ENCODE measurements at places on chromosomes 7 and 10.

DNA sequence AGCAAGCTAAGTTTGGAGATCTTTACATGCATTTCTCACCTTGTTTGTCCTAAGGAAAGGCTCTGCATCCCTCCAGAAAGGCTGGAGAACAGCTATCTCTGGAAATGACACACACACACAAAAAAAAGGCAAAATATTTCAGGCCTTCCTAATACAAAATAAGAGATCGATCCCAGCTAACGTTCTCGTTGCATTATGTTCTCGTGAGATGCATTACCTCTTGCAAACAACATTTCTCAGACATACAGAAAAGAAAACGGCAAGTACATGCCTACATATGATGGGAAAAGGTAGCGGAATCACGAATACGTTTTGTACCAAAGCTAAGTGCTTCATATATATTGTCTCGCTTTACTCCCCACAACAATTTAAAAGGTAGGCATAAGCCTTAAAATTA lies 488 bp downstream of the MTERF1 start:
- DNase-seq = no peak

GRCh38 chr7:153006452-153006851 lies 246.9 kb downstream of the ACTR3B start:
- no peak for DNase-seq

- DNase-seq = no peak
Measured at GRCh38 chr7:39587393-39587792, 21.2 kb downstream of the YAE1 start.

DNA sequence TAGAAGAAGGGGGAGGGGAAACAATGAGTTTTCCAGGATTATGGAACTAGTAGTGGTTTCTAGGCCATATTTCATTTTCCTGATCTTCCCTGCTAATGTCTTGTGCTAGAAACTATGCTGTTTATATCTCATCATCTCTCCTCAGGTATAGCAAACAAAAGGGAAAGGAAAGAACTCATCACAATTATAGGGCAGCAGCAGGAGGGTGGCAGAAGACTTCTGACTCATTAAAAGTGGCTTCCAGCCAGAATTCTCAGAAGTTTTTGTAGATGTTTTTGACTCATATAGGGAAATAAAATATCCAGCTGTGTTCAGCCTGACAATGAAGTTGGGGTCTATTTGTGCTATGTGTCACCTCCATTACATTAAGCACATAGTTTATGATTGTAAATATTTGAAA lies 6.5 kb downstream of the AHR start:
- no peak for DNase-seq

- DNase-seq = no peak
Measured at GRCh38 chr7:116252249-116252648, 41.9 kb downstream of the TES start.

DNA sequence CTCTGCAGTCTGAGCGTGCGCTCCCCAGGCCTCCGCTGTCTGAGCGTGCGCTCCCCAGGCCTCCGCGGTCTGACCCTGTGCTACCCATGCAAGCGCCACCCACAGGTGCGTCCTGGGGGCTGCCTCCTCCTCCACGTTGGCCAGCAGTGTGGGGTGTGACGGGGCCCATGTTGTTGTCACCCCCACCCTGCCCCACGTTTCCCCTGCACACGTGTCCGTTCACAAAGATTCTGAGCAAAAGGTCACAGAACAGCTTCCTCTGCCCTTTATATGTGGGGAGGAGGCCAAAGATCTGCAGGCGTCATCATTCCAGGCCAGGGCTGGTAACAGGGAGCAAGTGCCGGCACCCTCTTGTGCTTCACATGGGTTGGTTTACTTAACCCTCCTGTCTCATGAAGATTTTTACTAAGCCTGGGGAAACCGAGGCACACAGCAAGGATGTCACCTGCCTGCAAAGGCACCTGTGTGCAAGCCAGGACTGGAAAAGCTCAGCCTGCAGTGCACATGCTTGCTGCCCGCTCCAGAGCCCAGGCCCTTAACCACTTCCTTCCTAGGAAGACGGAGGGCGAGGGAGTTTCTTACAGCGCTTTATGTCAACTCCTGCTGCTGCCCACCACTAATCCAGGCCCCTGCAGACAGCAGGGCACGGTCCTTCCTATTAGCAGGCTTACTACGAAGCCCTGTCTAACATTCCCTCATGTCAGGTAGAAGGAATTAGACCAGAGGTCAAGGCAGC lies 4.8 kb downstream of the GPR146 start:
- no peak for DNase-seq

DNA sequence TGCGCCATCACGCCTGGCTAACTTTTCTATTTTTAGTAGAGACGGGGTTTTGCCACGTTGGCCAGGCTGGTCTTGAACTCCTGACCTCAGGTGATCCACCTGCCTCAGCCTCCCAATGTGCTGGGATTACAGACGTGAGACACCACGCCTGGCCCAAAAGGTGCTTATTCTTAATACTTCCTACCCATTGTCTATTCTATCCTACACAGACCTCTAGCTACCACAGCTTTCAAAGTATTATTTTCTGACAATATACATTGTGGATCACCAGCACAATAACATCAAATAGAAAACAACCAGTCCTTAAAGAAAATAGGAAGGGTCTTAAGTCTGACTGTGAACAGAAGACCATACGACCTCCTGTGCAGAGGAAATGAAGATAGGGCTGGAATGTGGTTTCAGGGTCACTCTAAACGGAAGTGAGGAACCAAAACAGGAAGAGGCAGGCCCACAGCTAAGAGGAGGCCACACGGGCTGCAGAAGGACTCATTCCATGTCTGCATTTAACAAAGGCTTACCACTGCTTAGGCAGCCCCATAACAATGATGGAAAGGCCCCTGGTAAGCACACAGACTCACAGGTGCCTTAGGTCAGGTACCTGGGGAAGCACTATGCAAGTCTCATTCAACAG lies 115.2 kb downstream of the ZFAND4 start:
- no peak for DNase-seq

GRCh38 chr7:4144811-4145510 lies 537.1 kb upstream of the FOXK1 start:
- no peak for DNase-seq
